Mammary epithelial cell (primary cell): ENCODE measurements at places on chromosomes 7 and 10. TPM values are rescaled to one million over a fixed set of nuclear protein-coding genes. Genes with fewer than 3 reads are reported as not detected.

The SPDYE1 gene
- polyA plus RNA-seq, result not detected

The WNT2 gene
- polyA plus RNA-seq, result not detected

The C7orf57 gene
- 1.1 TPM for polyA plus RNA-seq

The EN2 gene
- polyA plus RNA-seq, result not detected

The VSIR gene
- polyA plus RNA-seq, result 26.5 TPM

The TAS2R3 gene
- not detected for polyA plus RNA-seq

The PLPP4 gene
- polyA plus RNA-seq, result 0.39 TPM

The MSRB2 gene
- 15.7 TPM for polyA plus RNA-seq

The FAM25C gene
- polyA plus RNA-seq, result 1.1 TPM

The CYP17A1 gene
- not detected for polyA plus RNA-seq

The ADCY1 gene
- polyA plus RNA-seq, result 4.2 TPM

The JAKMIP3 gene
- polyA plus RNA-seq, result 0.06 TPM

The PLXDC2 gene
- 13.0 TPM for polyA plus RNA-seq

The C7orf33 gene
- polyA plus RNA-seq, result not detected

The TCTN3 gene
- 38.4 TPM for polyA plus RNA-seq

The PDZD8 gene
- polyA plus RNA-seq, result 32.8 TPM

The LIPN gene
- polyA plus RNA-seq, result not detected

The RBP3 gene
- polyA plus RNA-seq, result not detected

The TDRD1 gene
- not detected for polyA plus RNA-seq

The OR2A1 gene
- not detected for polyA plus RNA-seq

The C10orf90 gene
- polyA plus RNA-seq, result not detected

The TFPI2 gene
- 313 TPM for polyA plus RNA-seq

The FOXI2 gene
- polyA plus RNA-seq, result not detected

The CCNY gene
- polyA plus RNA-seq, result 55.5 TPM

The CRTAC1 gene
- not detected for polyA plus RNA-seq

The LAMB1 gene
- 76.2 TPM for polyA plus RNA-seq

The TM9SF3 gene
- polyA plus RNA-seq, result 59.7 TPM

The KCNK18 gene
- polyA plus RNA-seq, result not detected

The ZNF503 gene
- polyA plus RNA-seq, result 3.8 TPM

The OR13A1 gene
- polyA plus RNA-seq, result not detected

The SFTPA1 gene
- not detected for polyA plus RNA-seq

The NSUN5 gene
- polyA plus RNA-seq, result 31.4 TPM

The HPSE2 gene
- not detected for polyA plus RNA-seq

The SYT15B gene
- polyA plus RNA-seq, result 0.01 TPM

The BCL7B gene
- 61.3 TPM for polyA plus RNA-seq

The SLC18A2 gene
- polyA plus RNA-seq, result not detected

The CCDC136 gene
- 2.0 TPM for polyA plus RNA-seq
